Activated CD4-positive, alpha-beta memory T cell treated with anti-CD3 and anti-CD28 coated beads for 36 hours (primary cell): ENCODE measurements at places on chromosomes 11 and 22.

- no peaks in the 10 kb centered on the region for H3K4me1 ChIP-seq
- no peak for DNase-seq
- H3K4me3 ChIP-seq, result no peak overlapping the region
- H3K36me3 ChIP-seq, result no peaks in the 10 kb centered on the region
- no peak overlapping the region for H3K27ac ChIP-seq
- no peaks in the 10 kb centered on the region for H3K27me3 ChIP-seq
Measured at GRCh38 chr11:70901951-70902521, 350.3 kb downstream of the SHANK2 start.

GRCh38 chr11:76205252-76206076 lies 838 bp downstream of the WNT11 start:
- H3K27ac ChIP-seq, result no peak overlapping the region
- H3K36me3 ChIP-seq, result no peaks in the 10 kb centered on the region
- peaks cover 14% of the 10 kb centered on the region for H3K4me1 ChIP-seq
- peaks cover 35% of the 10 kb centered on the region for H3K27me3 ChIP-seq

GRCh38 chr11:19844806-19845205 lies 132.2 kb downstream of the NAV2 start:
- DNase-seq, result no peak
- H3K27ac ChIP-seq, result no peak overlapping the region
- H3K4me3 ChIP-seq, result no peak overlapping the region
- H3K27me3 ChIP-seq, result no peaks in the 10 kb centered on the region
- no peaks in the 10 kb centered on the region for H3K36me3 ChIP-seq

- peaks cover 58% of the 10 kb centered on the region for H3K36me3 ChIP-seq
- H3K27me3 ChIP-seq, result no peaks in the 10 kb centered on the region
- H3K27ac ChIP-seq, result no peak overlapping the region
- peaks cover 19% of the 10 kb centered on the region for H3K4me1 ChIP-seq
- H3K4me3 ChIP-seq, result no peak overlapping the region
Measured at GRCh38 chr11:85953491-85954143, 98.4 kb downstream of the CCDC83 start.

GRCh38 chr11:125341676-125342075 lies 154.4 kb downstream of the FEZ1 start:
- DNase-seq, result no peak
- no peak overlapping the region for H3K4me3 ChIP-seq
- H3K27ac ChIP-seq, result no peak overlapping the region
- H3K36me3 ChIP-seq, result no peaks in the 10 kb centered on the region

DNA sequence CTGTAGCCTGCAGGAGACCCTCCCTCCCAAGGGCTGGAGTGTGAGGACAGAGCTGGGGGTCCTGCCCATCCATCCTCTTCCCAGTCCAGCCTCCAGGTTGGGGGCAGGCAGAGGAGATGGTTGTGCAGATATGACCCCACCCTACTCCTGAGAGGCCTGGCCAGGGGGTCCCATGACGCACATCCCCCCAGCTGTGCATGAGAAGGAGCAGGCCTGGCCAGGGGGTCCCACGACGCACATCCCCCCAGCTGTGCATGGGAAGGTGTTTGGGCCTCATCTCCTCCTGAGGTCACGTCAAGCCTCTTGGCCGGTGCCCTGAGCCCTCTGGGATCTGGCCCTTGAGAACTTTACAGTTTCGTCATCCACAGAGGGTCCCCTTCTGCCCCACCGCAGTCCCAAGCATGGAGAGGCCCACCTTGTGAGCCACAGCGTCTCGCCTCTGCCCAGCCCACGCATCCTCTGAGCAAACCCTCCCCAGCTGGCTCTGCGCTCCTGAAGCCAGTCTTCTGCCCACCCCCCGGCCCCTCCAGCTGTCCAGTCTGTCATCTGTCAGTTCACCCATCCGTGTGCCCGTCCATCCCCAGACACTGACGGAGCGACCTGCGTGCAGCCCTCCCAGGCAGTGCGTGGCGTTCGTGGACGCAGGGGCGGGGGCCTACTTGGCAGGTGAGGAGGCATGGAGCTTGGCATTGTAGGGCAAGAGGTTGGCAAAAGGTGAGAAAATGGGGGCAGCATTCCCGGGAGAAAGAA lies 2.3 kb downstream of the ANO9 start:
- DNase-seq, result no peak
- peaks cover 31% of the 10 kb centered on the region for H3K4me1 ChIP-seq
- H3K27ac ChIP-seq, result no peak overlapping the region
- H3K27me3 ChIP-seq, result peaks cover 2% of the 10 kb centered on the region
- no peak overlapping the region for H3K4me3 ChIP-seq

- no peaks in the 10 kb centered on the region for H3K36me3 ChIP-seq
- no peaks in the 10 kb centered on the region for H3K27me3 ChIP-seq
- H3K27ac ChIP-seq, result no peak overlapping the region
- H3K4me1 ChIP-seq, result no peaks in the 10 kb centered on the region
Measured at GRCh38 chr11:104830080-104830479, 68.2 kb downstream of the CASP12 start.

GRCh38 chr11:13782390-13783075 lies 114.1 kb downstream of the FAR1 start:
- no peaks in the 10 kb centered on the region for H3K27me3 ChIP-seq
- no peaks in the 10 kb centered on the region for H3K36me3 ChIP-seq
- no peak for DNase-seq

GRCh38 chr22:42270510-42271190 lies at the start of gene TCF20:
Gene TCF20 (minus strand): TSS chr22:42270653. CDS start chr22:42215305, 55,348 bp downstream.
- H3K27me3 ChIP-seq, result no peaks in the 10 kb centered on the region
- H3K4me1 ChIP-seq, result peaks cover 34% of the 10 kb centered on the region
- H3K27ac ChIP-seq, result peak within 1 kb of the TSS; percentile 72
- peak; percentile 84 for DNase-seq
- peak within 1 kb of the TSS; percentile 84 for H3K4me3 ChIP-seq
- peaks cover 7% of the 10 kb centered on the region for H3K36me3 ChIP-seq

- DNase-seq, result peak; percentile 84
- H3K4me3 ChIP-seq, result peak overlapping the region; percentile 24
- H3K27me3 ChIP-seq, result no peaks in the 10 kb centered on the region
- H3K4me1 ChIP-seq, result peaks cover 86% of the 10 kb centered on the region
- peak overlapping the region; percentile 95 for H3K27ac ChIP-seq
Measured at GRCh38 chr11:74011360-74012073, 2.6 kb upstream of the UCP3 start.

DNA sequence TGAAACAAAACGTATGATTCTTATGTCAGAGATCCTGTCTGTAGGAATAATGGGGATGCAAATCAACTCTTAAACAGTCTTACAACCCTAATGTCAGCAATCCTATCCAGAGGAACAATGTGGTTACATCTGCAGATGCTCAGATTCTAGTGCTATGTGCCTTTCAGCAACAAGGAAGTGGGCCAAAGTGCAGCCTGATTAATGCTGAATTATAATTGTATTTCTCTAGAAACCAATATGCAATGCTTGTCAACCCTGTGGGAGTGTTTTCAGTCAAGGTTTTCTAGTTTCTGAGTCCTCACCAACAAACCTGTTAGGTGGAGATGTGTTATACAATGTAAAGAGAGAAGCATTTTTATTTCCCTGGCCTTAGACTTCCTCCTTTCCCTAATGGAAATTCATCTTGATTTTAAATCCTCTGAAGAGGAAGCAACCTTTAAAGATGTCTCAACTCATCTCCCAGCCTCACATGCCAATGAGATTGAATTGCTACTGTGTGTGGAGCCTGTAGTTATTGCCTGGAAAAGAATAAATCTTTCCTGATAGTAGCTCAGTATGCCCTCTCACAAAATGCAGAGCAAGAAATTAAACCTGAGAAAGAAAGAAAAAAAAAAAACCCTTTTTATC lies 26.2 kb upstream of the TMEM123 start:
- no peak for DNase-seq
- H3K4me1 ChIP-seq, result peaks cover 41% of the 10 kb centered on the region
- no peak overlapping the region for H3K4me3 ChIP-seq
- H3K36me3 ChIP-seq, result no peaks in the 10 kb centered on the region
- no peak overlapping the region for H3K27ac ChIP-seq
- no peaks in the 10 kb centered on the region for H3K27me3 ChIP-seq

DNA sequence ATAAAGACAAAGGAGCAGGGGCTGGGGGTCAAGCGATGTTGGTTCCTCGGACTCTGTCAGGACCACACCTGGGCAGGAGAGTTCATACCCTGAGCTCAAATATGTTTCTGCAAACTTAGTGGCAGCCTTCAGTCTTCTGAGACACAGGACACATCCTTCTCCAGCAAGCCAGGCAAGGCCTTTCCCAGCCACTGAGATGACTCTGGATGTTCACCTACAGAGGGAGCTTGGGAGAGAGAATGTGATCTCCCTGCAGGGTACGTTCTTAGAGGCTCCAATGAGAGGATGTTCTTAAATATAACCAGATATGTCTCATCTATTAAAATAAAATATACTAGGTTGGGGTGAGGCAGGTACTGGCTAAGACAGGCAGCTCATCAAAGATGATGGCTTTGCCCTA lies 461.5 kb downstream of the OPCML start:
- no peaks in the 10 kb centered on the region for H3K36me3 ChIP-seq
- no peak for DNase-seq
- H3K27ac ChIP-seq, result no peak overlapping the region
- H3K27me3 ChIP-seq, result peaks cover 4% of the 10 kb centered on the region
- H3K4me1 ChIP-seq, result no peaks in the 10 kb centered on the region

DNA sequence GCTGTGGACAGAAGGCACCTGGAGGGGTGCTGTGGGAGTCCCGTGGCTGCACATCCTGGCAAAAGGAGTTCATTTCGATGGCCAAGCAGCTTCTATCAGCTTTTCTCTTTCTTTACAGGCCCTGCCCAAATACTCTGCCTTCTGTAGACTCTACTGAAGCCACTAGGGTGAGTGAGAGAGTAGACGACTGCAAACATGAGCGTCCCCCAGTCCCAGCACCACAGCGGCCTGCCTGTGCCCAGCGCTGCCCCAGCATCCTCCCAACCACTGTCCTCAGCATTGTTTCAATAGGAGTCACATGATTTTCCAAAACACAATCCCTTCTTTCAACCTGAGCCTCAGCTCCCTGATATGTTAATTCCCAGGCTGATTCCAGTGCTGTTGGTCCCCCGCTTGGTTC lies 110.0 kb downstream of the KIRREL3 start:
- no peak overlapping the region for H3K4me3 ChIP-seq
- no peaks in the 10 kb centered on the region for H3K36me3 ChIP-seq
- no peak for DNase-seq
- H3K4me1 ChIP-seq, result no peaks in the 10 kb centered on the region
- H3K27ac ChIP-seq, result no peak overlapping the region
- H3K27me3 ChIP-seq, result no peaks in the 10 kb centered on the region

GRCh38 chr11:125925247-125925740 lies 20.6 kb upstream of the VSIG10L2 start:
- H3K27ac ChIP-seq, result no peak overlapping the region
- no peaks in the 10 kb centered on the region for H3K4me1 ChIP-seq
- no peak overlapping the region for H3K4me3 ChIP-seq
- H3K36me3 ChIP-seq, result no peaks in the 10 kb centered on the region
